ENCODE measurements at places on chromosomes 2 and 18. TPM values are rescaled to one million over a fixed set of nuclear protein-coding genes. Genes with fewer than 3 reads are reported as not detected.

DNA sequence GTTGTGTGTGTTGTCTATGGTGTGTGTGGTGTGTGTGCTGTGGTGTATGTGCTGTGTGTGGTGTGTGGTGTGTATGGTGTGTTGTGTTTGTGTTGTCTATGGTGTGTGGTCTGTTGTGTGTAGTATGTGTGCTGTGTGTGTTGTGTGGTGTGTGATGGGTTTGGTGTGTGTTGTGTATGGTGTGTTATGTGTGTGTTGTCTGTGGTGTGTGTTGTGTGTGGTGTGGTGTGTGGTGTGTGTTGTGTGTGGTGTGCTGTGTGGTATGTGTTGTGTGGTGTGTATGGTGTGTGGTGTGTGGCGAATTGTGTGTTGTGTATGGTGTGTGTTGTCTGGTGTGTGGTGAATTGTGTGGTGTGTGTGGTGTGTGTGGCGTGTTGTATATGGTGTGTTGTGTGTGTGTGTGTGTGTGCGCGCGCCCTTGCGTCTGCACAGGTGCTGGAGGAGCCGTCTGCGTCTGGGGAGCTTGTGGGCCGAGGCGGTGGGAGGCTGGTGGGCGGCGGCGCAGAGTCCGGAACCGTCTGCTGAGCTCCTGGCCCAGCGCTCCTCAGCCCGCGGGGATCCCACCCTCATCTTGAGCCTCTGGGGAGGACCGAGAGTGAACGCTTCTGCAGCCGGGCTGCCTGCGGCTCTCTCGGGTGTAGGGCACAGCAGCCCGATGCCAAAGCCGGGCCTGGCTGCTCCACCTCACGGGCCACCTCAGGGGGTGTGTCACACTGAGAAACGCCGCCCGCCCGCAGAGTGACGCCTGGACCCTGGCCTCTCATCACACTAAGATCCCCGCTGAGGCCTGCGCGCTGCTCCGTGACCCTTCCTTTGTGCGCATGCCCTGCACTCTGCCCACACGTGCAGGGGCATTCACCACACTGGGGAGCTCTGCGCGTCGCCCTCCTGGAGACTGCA, 8.8 kb upstream of the ADI1 start:
- H3K27me3 ChIP-seq: no peaks in the 10 kb centered on the region
- H3K4me3 ChIP-seq: no peak overlapping the region
- DNase-seq: no peak
- H3K36me3 ChIP-seq: no peaks in the 10 kb centered on the region
- H3K27ac ChIP-seq: no peak overlapping the region

DNA sequence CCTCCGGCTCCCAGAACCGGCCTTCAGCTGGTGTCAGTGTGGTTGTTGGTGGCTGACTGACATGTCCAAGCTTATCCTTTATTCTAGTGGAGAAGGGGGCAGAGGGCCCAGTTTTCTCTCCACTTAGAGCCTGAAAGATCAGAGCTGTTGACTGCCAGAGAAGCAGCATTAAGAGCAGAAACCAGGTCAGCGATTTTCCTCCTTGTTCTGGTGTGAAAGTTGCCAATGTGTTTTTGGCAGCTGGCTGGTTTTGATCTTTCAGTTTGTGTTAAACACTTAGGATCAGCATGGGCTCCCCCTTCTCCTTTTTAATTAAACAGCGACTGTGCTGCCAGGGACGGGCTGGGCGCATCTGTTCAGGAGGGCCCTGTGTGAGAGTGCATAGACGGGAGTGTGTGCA, 100.9 kb downstream of the ASAP2 start:
- DNase-seq: no peak
- H3K27ac ChIP-seq: no peak overlapping the region
- H3K27me3 ChIP-seq: peaks cover 14% of the 10 kb centered on the region
- no peaks in the 10 kb centered on the region for H3K4me1 ChIP-seq

DNA sequence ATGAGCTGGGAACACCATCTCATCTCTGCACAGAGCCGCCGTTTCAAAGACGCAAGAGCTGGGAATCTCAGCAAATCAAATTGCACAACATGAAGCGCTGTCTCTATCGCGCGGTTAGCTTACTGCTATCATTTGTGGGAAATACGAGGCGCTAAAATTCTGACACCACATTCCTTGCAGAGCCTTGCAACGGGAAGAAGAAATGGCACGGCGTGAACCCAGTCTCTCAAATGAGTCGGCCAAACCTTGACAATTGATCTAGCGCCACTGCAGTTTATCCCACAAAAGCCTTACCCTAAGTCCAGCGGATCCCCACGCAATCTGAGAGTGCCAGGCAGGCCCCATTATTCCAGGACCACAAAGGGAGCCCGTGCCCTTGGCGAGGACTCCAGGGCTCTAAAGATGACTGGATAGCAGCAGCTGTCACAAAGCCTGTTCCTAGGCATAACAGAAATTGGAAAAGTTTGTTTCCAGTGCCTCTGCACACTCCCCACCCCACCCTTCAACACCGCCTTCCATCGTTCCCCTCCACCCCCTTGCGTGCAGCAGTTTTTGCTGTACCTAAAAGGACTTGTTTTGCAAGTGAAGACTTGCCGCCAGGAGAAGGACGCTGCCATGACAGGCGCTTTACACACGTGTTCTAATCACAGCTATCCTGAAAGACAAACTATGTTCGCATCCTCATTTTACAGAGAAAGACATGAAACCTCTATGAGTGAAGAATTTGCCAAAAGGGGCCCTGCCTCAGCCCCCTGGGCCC, 252.4 kb downstream of the EIPR1 start:
- no peak overlapping the region for H3K27ac ChIP-seq
- no peak for DNase-seq
- H3K36me3 ChIP-seq: no peaks in the 10 kb centered on the region
- peaks cover 2% of the 10 kb centered on the region for H3K4me1 ChIP-seq
- no peaks in the 10 kb centered on the region for H3K27me3 ChIP-seq

DNA sequence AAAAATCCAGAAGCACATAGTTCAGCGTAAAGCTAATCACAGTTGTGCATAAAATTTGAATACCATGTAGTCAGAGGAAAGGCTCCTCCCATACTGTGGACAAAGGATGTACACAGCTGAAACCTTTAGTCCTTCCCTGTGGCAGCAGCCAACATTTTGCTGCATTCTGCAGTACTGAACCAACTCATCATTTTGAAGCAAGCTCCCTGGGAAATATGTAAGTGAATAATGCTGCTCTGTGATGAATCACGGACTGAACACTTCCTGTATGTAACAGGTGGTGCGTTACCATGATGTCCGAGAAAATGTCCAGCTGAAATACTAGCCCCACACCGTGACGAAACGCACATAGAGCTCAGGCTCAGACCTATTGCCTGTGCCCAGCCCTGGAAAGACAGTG, 421.1 kb upstream of the RAB12 start:
- no peaks in the 10 kb centered on the region for H3K27me3 ChIP-seq
- no peaks in the 10 kb centered on the region for H3K4me1 ChIP-seq
- DNase-seq: no peak

DNA sequence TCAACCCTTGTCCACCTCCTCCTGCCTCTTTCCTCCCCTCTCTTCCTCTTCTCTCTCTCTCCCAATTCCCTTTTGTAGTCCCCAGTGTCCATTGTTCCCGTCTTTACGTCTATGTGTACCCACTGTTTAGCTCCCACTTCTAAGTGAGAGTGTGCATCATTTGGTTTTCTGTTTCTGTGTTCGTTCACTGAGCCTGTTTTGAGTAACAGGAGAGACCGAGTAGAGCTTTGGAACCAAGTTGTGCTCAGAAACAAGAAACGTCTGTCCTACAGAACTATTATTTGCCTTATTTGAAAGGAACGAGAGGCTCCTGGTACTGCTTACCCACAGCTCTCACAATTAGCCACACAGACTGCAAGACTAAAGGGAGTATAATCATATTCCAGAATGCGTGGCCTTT, 50.1 kb upstream of the MAPRE2 start:
- no peak overlapping the region for H3K27ac ChIP-seq
- no peak for DNase-seq
- no peak overlapping the region for H3K4me3 ChIP-seq
- no peaks in the 10 kb centered on the region for H3K36me3 ChIP-seq

DNA sequence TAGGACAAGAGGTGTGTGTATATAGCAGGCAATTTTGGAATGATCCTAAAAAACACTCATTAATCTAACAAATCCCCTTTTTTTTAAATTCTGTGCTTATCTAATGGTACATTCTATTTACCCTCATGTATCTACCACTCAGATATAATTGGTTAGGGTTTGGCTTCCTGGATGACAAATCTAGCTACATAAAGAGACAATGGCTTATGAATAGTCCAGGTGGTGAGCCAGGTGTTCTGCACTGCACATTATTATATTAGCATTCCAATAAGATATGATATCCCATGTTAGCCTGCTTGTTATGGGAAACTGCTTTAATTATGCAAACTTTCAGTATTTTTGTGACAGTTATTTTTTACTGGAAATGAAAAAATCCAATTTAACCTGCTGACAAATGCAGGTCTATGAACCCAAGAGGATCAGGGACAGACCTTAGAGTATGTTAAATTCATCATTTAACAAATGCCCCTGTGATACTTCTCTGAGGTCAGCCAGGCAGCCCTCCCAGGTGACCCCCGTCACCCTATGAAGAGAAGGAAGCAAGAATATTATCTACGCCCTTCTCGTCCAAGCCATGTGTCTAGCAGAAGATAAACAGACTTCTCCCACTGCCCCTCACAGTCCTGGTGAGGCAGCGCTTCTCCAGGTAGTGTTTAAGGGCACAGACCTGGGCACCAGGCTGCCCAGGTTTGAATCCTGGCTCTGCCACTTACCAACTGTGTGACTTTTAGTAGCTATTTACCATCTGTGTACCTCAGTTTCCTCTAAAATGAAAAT, 83.0 kb downstream of the ADD2 start:
- no peak overlapping the region for H3K4me3 ChIP-seq
- H3K27ac ChIP-seq: no peak overlapping the region

GRCh38 chr18:37497853-37498518, 67.6 kb downstream of the CELF4 start:
- no peak overlapping the region for H3K4me3 ChIP-seq
- H3K36me3 ChIP-seq: no peaks in the 10 kb centered on the region
- no peak for DNase-seq

DNA sequence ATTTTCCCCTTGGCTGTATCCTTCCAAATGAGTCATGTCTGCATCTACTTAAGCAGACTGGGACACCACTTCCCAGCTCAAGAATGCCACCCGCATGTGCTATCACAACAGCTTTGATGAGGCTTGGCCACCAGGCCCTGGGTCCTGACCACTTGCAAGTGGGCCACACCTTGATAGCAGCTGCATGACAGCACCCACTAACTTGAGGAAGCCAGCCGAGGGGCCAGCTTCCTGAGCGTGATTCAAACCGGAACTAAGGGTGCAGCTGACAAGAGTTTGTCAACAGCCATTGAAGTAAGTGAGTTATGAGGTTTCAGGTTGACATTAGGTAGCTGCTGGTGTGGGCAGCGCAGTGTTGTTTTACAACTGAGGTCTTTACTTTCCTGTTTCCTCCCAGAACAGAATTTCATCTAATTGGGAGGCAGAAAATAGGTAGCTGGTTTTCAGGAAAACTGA, 54.4 kb downstream of the EPHA4 start:
- H3K27ac ChIP-seq: peak overlapping the region; percentile 96
- H3K4me1 ChIP-seq: peaks cover 44% of the 10 kb centered on the region
- no peaks in the 10 kb centered on the region for H3K36me3 ChIP-seq
- peak overlapping the region; percentile 25 for H3K4me3 ChIP-seq
- no peaks in the 10 kb centered on the region for H3K27me3 ChIP-seq

The KIF1A gene
- 0.51 TPM for total RNA-seq

DNA sequence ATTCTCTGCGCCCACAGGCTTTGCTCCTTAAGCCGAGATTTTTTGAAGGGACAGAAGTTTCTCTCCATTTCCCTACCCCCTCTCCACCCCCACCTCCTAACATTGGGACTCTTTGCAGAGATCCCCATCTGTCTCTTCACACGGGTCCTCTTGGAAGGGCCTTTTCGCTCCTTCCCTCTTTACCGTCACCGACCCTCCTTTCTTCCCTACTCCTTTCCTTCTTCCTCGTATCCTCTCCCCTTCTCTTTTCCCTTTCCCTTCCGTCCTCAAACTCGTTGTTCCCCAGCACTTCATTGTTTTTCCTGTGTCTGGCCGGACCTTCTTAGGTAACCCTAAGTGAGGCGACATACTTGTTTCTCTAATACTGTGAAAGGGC, 660 bp downstream of the COPS7B start:
- H3K36me3 ChIP-seq: no peaks in the 10 kb centered on the region
- H3K4me3 ChIP-seq: peak overlapping the region; percentile 73
- no peak for DNase-seq
- no peaks in the 10 kb centered on the region for H3K27me3 ChIP-seq
- peaks cover 30% of the 10 kb centered on the region for H3K4me1 ChIP-seq
- H3K27ac ChIP-seq: peak overlapping the region; percentile 44

The PAX8 gene
- total RNA-seq: 1.0 TPM

DNA sequence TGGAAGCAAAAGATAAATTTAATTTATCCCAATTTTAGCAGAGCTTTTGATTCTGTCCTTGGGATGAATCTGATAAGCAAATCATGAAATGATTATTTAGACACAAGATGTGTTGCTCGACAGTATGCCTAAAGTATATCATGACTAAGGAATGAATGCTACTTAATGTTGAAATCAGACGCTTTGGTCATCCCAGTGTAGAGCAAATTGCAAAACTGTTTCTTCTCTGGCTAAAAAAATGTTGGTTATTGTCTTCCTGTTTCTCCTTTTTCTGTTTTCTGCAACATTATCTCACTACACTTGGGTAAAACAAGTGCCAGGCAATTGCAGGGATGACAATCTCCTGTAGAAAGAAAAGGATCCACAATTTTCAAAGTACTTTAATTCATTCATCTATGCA, 66.4 kb downstream of the BABAM2 start:
- no peaks in the 10 kb centered on the region for H3K36me3 ChIP-seq
- H3K27ac ChIP-seq: no peak overlapping the region
- no peak for DNase-seq
- peaks cover 26% of the 10 kb centered on the region for H3K4me1 ChIP-seq

- H3K36me3 ChIP-seq: no peaks in the 10 kb centered on the region
- H3K4me3 ChIP-seq: no peak overlapping the region
- no peaks in the 10 kb centered on the region for H3K27me3 ChIP-seq
- H3K4me1 ChIP-seq: no peaks in the 10 kb centered on the region
- no peak overlapping the region for H3K27ac ChIP-seq
These were observed 83.7 kb upstream of the GALNT5 start for GRCh38 chr2:157173740-157174184.

GRCh38 chr18:22108674-22109073, 60.7 kb upstream of the GATA6 start:
- no peak for DNase-seq
- H3K36me3 ChIP-seq: no peaks in the 10 kb centered on the region
- H3K27me3 ChIP-seq: no peaks in the 10 kb centered on the region

Data from T-cell (primary cell).